Tibial artery (tissue), 4 donors: ENCODE measurements at places on chromosomes 6 and 20.

GRCh38 chr20:36102809-36103596, 51.5 kb upstream of the EPB41L1 start:
- no peak overlapping the region for H3K27ac ChIP-seq
- H3K36me3 ChIP-seq = no peaks in the 10 kb centered on the region
- no peaks in the 10 kb centered on the region for H3K27me3 ChIP-seq
- H3K4me1 ChIP-seq = peaks cover 31% of the 10 kb centered on the region

DNA sequence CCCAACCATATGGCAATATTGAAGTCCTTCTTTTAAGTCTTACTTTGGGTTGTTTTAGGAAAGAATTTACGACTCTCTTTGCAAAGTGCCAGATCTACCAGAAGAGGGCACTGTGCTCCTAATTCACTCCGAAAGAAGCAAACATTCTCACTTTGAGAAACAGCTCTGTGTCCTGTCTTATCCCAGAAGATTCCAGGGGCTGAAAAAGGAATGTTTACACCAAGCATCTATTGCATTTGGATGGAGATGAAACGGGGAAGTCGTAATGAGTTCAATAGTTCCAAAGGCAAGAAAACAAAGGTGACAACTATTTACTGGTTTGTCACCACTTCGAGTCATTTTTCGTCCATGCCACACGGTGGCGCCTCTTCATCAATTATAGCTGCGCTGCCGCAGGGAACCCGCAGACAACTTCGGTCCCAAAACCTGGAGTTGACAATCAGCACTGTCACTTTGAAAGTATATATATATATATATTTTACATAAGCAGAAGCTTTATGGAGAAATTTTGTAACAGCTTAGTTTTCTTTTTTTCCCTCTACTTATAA, 121.6 kb downstream of the MOXD1 start:
- H3K27ac ChIP-seq = no peak overlapping the region
- DNase-seq = peak; percentile 71

- no peak for DNase-seq
- H3K4me3 ChIP-seq = no peak overlapping the region
- no peaks in the 10 kb centered on the region for H3K4me1 ChIP-seq
- no peak overlapping the region for H3K27ac ChIP-seq
- H3K27me3 ChIP-seq = no peaks in the 10 kb centered on the region
Measured at GRCh38 chr6:290111-290922, 2.0 kb upstream of the DUSP22 start.

GRCh38 chr20:9166153-9166780, 97.4 kb downstream of the PLCB4 start:
- no peak for DNase-seq
- no peaks in the 10 kb centered on the region for H3K27me3 ChIP-seq
- no peak overlapping the region for H3K27ac ChIP-seq
- peaks cover 3% of the 10 kb centered on the region for H3K4me1 ChIP-seq
- H3K36me3 ChIP-seq = no peaks in the 10 kb centered on the region

DNA sequence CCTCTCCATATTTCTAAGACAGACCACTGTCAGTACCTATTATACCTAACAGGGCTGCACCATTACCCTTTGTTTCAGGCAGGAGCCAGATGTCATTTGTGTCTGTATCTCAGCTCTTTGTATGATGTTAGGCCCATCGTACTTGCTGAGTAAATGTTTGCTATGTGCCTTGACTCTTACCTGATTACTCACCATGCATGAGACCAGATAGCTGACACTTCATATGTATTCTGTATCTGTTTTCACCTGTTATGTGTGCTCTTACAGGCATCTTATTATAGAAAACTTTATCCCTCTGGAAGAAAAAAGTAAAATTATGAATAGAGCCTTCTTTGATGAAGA, 31.7 kb upstream of the ASXL1 start:
- DNase-seq = no peak
- H3K36me3 ChIP-seq = peaks cover 30% of the 10 kb centered on the region
- H3K27ac ChIP-seq = no peak overlapping the region
- no peaks in the 10 kb centered on the region for H3K4me1 ChIP-seq
- no peak overlapping the region for H3K4me3 ChIP-seq

- H3K4me1 ChIP-seq = no peaks in the 10 kb centered on the region
- no peaks in the 10 kb centered on the region for H3K36me3 ChIP-seq
- no peak overlapping the region for H3K27ac ChIP-seq
- no peak overlapping the region for H3K4me3 ChIP-seq
- no peaks in the 10 kb centered on the region for H3K27me3 ChIP-seq
- no peak for DNase-seq
Measured at GRCh38 chr20:53487461-53488200, 106.0 kb downstream of the ZNF217 start.

GRCh38 chr20:266596-267562, 9.4 kb downstream of the DEFB132 start:
- no peaks in the 10 kb centered on the region for H3K36me3 ChIP-seq
- peak overlapping the region; percentile 56 for H3K4me3 ChIP-seq
- no peaks in the 10 kb centered on the region for H3K27me3 ChIP-seq
- peak; percentile 88 for DNase-seq
- no peak overlapping the region for H3K27ac ChIP-seq
- peaks cover 8% of the 10 kb centered on the region for H3K4me1 ChIP-seq

- H3K4me3 ChIP-seq = no peak overlapping the region
- no peak for DNase-seq
- no peaks in the 10 kb centered on the region for H3K4me1 ChIP-seq
- H3K27ac ChIP-seq = no peak overlapping the region
- H3K27me3 ChIP-seq = no peaks in the 10 kb centered on the region
Measured at GRCh38 chr6:46990031-46990644, 52.0 kb downstream of the ADGRF1 start.

DNA sequence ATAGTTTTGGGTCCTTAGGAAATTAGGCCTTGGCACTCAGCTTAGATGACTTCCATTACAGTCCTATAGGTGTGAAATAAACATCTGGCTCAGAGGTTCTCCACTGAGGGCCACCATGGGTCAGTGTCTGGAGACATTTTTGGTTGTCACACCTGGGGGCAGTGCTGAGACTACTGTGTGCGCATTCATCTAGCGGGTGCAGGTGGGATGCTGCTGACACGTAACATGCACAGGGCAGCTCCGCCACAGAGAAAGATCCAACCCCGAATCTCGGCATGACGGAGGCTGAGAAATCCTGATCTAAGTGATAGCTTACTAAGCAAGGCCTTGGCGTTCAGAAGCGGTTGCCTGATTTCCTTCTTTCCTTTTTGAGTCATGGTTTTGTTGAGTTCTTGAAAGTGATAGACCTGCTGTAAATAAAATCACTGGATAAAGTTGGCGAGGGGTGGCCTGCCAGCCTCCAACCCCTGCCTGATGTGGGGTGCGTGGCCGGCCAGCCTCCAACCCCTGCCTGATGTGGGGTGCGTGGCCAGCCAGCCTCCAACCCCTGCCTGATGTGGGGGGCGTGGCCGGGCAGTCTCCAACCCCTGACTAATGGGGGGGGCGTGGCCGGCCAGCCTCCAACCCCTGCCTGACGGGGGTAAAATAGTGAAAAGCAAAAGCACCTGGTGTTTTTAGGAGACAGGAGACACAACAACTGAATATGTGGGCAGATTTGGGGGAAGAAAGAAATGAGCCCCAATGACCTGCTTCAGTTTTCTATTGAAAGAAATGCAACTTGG, 158.1 kb downstream of the CDH26 start:
- no peaks in the 10 kb centered on the region for H3K4me1 ChIP-seq
- H3K27me3 ChIP-seq = no peaks in the 10 kb centered on the region
- no peak for DNase-seq
- H3K4me3 ChIP-seq = no peak overlapping the region
- no peak overlapping the region for H3K27ac ChIP-seq

- H3K4me3 ChIP-seq = no peak overlapping the region
- no peaks in the 10 kb centered on the region for H3K27me3 ChIP-seq
- no peak for DNase-seq
Measured at GRCh38 chr6:158161566-158162254, 6.4 kb downstream of the SERAC1 start.

- no peak overlapping the region for H3K4me3 ChIP-seq
- H3K27ac ChIP-seq = no peak overlapping the region
- no peak for DNase-seq
- no peaks in the 10 kb centered on the region for H3K36me3 ChIP-seq
- H3K4me1 ChIP-seq = no peaks in the 10 kb centered on the region
Measured at GRCh38 chr6:43876602-43877001, 106.6 kb downstream of the VEGFA start.

- H3K4me1 ChIP-seq = no peaks in the 10 kb centered on the region
- no peak overlapping the region for H3K27ac ChIP-seq
- H3K4me3 ChIP-seq = no peak overlapping the region
- DNase-seq = no peak
- no peaks in the 10 kb centered on the region for H3K27me3 ChIP-seq
- no peaks in the 10 kb centered on the region for H3K36me3 ChIP-seq
Measured at GRCh38 chr20:16018881-16019280, 554.4 kb downstream of the KIF16B start.

DNA sequence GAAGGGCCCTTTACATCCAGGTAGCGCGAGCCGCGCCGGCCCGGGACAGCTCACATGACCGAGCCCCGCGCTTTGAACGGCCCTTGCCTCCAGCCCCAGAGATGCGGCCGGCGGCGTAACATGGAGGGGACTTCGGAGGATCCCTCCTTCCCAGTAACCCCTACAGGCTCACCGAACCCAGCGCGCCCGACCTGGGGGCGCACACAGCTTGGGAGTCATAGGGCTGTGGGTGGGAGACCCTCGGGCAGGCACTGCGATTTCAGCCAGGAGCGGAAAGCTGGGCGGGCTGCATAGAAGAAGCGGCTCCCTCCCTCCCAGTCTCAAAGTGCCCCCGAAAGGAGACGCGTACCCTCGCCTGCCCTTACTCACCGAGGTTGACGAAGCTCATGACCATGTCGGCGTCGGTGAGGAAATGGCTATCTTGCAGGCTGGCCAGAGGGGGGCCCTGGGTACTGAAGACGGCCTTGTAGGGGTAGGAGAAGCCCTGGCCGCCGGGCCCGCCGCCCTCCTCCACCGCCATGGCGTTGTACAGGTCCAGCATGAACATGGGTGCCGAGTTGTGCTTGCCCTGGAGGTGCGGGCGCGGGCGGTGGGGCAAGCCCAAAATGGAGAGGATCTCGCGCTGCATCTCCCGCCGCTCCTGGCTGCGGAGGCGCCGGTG, 975 bp downstream of the BMP7 start:
- no peak for DNase-seq
- no peak overlapping the region for H3K4me3 ChIP-seq
- no peak overlapping the region for H3K27ac ChIP-seq
- peaks cover 90% of the 10 kb centered on the region for H3K27me3 ChIP-seq

DNA sequence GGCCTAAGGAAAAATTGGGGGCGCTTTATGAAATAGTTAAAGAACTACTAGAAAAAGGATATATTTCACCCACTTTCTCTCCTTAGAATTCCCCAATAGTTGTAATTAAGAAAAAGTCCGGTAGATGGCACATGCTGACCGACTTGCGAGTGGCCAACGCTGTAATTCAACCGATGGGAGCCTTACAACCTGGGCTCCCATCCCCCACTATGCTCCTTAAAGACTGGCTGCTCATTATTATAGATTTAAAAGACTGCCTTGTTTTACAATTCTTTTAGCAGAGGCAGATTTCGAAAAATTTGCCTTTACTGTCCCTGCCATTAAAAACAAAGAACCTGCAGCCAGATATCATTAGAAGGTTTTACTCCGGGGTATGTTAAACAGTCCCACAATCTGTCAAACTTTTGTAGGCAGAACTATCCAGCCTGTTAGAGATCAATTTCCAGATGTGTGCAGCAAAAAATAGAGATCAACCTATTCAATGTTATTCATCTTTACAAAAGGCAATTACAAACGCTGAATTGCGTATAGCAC, 58.5 kb upstream of the PRSS16 start:
- no peaks in the 10 kb centered on the region for H3K36me3 ChIP-seq
- H3K4me3 ChIP-seq = peak overlapping the region; percentile 67
- H3K27me3 ChIP-seq = no peaks in the 10 kb centered on the region
- peak; percentile 48 for DNase-seq
- H3K4me1 ChIP-seq = no peaks in the 10 kb centered on the region
- H3K27ac ChIP-seq = peak overlapping the region; percentile 89

GRCh38 chr6:99434702-99435530, 9.8 kb upstream of the PNISR start:
- no peaks in the 10 kb centered on the region for H3K36me3 ChIP-seq
- no peak for DNase-seq
- H3K27me3 ChIP-seq = no peaks in the 10 kb centered on the region

DNA sequence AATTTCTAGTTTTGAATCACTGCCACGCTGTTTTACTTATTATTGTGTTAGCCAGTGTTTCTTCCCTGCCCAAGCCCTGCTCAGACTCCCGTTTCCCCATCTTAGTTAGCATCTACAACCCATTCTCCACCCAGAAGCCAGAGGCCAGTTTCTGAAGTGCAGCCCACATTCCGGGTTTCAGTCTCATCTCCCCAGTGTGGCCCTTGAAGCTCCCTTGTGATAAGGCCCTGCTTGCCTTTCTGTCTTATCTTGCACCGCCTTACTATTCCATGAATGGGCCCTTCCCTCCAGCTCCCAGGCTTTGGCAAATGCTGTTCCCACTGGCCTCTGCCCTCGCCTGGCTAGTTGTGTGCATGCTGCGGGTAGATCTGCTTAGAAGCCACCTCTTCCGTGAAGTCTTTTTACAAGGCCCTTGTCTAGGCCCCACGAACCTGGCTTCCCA, 41.1 kb downstream of the TOX2 start:
- no peaks in the 10 kb centered on the region for H3K27me3 ChIP-seq

DNA sequence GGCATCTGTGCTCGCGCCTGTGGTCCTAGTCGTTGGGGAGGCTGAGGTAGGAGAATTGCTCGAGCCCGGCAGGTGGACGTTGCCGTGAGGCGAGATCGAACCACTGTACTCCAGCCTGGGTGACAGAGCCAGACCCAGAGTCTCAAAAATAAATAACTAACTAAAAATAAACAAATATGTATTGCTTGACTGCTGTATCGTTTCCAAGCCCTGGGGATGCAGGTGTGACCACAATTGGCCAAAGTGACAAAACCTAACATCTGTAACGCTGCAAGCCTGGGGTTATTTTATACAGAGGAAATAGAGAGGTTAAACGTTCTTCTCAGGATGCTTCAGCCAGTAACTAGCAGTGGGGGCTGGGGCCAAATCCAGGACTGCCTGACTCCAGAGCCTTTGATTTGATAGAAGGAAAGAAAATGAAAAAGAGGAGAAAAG, 1.9 kb upstream of the SRSF3 start:
- peaks cover 16% of the 10 kb centered on the region for H3K4me1 ChIP-seq
- no peaks in the 10 kb centered on the region for H3K27me3 ChIP-seq
- DNase-seq = peak; percentile 38
- no peak overlapping the region for H3K4me3 ChIP-seq
- no peak overlapping the region for H3K27ac ChIP-seq
